ENCODE measurements at places on chromosomes 6 and 20. TPM values are rescaled to one million over a fixed set of nuclear protein-coding genes. Genes with fewer than 3 reads are reported as not detected.

The FAM135A gene
- total RNA-seq, result 9.9 TPM

The RIPOR2 gene
- 4.5 TPM for total RNA-seq

The HAO1 gene
- not detected for total RNA-seq

The FOXS1 gene
- 1.5 TPM for total RNA-seq

The STMND1 gene
- not detected for total RNA-seq

The F13A1 gene
- not detected for total RNA-seq

The SLC17A1 gene
- total RNA-seq, result not detected

The GMPR gene
- 21.3 TPM for total RNA-seq

The BEND6 gene
- 11.9 TPM for total RNA-seq

The SLC13A3 gene
- not detected for total RNA-seq

The RNF182 gene
- 7.2 TPM for total RNA-seq

GRCh38 chr6:41392246-41392645, 56.8 kb downstream of the NCR2 start:
- DNase-seq, result no peak

GRCh38 chr20:3494218-3494617, 23.4 kb downstream of the ATRN start:
- DNase-seq, result no peak

DNA sequence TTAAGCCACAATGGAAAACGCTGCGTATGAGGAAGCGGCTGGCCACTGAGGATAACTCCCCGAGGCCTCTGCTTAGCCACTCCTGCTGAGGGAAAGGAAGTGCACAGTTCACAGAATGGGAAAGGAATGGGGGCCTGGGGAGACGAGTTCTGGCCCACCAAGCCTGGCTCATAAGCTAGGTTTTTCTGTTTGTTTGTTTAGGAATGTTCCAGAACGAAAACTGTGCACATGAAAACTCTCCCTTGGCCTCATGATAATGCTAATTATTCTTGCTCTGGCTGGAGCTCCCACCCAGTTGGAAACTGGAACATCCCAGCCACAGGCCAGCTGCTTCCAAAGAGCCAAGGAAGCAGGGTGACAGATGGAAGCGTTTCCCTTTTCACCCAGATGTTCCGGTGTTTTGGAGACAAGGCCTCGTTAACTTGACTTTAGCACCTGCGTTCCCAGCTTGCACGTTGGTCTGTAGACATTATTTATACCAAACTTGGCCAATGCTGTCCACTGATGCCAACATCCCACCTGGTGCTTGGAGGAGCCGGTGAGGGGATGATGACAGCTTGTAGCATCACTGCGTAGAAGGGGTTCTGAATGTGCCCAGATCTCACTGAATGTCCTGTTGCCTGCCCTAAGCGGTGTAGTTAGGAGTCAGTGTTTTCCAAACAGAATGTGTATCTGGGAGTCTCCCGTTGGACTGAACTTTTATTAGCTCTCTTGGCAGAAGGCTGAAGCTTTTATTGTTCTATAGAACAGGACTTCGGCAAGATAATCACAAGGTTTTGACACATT, 34.5 kb downstream of the APCDD1L start:
- DNase-seq, result no peak

DNA sequence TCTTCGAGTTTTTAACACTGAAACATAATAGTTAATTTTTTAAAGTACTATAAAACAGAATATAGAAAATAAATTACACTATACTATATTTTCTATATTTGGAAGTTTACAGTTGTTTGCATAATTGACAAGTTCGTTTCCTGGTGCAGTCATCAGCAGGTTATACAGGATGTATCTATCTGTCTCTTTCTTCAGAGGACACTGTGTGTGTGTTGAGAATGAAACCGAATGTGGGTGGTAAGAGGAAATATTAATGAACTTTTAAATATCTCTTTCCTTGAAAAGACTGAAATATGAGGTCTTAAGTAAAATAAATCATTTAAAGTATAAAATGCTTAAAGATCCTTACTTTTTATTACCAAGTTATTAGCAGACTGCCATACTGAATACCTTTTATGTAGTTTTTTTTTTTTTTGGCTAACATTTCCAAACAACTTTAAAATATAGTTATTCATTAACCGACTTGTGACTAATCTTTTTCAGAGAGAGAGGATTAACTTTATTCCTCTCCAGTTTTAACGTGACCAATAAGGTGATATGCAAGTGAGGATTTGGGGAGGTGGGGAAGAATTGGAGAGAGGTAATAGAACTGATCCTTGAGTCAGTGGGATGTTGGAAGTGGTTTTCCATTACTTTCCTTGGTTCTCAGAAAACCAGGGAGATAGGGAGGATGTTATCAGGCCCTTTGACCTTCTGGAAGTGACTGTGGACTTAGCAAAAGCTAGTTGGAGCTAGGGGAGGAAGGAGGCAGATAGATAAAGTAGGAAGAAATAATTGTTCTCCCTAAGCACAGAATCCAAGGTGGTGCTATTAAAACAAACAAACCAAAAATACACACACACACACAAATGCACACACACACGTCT, 380.0 kb upstream of the FLRT3 start:
- DNase-seq, result no peak

- no peak for DNase-seq
Observed at GRCh38 chr20:16676891-16677290, 52.9 kb upstream of the SNRPB2 start.

DNA sequence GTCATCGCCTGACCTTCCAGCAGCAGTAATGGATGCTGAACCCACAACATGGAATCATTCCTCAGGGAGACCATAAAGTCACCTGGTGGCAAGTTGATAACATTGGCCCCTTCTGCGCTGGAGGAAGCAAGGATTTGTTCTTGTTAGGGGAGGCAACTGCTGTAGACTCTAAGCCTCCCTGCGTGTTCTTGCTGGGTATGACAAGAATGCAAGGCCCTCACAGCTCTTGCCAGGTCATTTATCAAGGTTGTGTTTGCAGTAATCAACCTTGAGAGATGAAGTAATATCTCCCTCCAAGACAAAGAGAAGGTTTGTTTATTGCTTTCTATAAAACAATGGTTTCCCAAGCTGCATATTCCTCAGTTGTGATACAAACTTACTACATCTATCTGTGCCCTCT, 80.9 kb downstream of the PERP start:
- no peak for DNase-seq

- no peak for DNase-seq
Observed at GRCh38 chr6:103396768-103397167, 1463.0 kb downstream of the HACE1 start.

DNA sequence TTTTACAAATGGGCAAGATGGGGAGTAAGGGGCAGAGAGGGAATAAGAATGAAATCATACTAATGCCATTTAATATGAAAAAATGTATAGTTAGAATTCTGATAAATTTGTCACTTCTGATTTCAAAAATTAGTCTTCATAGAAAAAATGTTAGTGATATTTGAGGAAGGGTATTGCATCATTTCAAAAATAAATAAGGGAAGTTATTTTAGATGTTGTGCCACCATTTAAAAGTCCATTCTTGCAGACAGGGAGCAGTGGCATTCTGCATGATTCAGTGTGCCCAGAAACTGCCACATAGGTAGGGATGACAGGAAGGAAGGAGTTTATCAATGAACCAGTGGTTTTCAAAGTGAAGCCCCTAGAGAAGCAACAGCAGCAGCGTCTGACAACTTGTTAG, 674.6 kb downstream of the EPM2A start:
- DNase-seq, result no peak

DNA sequence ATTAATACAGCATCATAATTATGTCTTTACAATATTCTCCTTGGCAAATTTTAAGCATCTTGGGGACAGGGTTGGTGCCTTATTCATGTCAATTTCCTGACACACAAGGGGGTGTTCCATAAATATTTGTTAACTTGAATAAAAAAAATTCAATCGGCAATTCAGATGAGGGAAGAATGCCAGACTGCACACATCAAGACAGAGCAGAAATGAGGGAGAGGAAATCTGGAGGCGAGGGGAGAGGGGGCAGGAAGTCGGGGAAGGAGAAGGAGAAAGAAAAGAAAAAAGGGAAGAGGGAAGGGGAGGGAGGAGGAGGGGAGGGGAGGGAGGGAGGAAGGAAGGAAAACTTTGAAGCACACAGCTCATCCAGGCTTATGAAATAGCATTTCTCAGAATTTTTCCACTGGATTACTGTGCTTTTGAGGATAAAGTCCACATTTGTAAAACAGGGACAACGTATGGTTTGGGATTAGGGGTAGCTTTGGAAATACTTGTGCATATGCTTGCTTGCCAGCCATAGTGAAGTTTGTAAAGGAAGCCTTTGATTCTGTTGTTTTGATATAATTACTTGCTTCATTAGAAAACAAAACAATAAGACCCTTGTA, 362.1 kb downstream of the SAMD5 start:
- no peak for DNase-seq

DNA sequence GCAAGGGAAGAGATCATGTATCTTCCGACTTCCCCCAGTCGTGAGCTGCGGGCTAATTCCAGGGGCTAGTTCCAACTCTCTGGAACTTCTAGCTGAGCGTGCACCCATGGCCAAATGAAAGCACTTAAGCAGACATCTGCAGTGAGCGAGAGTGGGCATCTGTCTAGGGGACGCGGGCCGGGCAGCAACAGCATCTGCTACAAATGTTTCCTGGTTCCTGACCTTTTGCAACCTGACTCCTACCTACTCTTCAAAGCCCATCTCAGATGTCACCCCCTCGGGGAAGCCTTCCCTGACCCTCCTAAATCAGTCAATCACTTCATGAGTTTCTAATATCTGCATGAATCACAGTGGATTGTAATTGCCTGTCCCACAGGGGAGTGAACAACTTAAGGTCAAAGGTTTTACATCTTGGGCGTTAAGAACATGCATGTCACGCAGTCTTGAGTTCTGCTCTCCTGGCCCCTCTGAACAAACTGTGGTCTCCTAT, 141.9 kb downstream of the CEBPB start:
- no peak for DNase-seq

DNA sequence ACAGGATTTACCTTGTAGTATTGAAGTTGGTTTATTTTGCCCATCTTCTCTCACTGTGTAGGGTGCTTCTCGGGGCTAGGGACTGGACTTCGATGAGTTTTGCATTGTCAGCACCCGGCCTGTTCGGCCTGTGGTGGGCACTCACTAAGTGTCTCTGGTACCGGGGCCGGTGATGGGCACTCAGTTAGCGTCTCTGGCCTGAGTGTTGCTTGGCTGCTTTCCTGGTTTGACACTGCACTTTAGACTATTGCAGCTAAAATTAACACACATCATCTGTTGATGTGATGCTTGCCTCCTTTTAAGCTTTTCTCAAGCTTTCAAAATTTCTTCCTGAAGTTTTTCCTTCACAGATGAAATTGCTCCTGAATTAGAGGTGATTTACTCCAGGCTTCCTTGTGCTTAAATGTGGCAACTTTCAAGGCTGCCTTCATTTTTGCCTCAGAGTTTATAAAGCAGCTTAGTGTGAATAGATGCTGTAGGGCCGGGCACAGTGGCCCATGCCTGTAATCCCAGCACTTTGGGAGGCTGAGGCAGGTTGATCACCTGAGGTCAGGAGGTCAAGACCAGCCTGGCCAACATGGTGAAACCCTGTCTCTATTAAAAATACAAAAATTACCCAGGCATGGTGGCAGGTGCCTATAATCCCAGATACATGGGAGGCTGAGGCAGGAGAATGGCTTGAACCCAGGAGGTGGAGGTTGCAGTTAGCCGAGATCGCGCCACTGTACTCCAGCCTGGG, 41.7 kb upstream of the TULP4 start:
- DNase-seq, result no peak

DNA sequence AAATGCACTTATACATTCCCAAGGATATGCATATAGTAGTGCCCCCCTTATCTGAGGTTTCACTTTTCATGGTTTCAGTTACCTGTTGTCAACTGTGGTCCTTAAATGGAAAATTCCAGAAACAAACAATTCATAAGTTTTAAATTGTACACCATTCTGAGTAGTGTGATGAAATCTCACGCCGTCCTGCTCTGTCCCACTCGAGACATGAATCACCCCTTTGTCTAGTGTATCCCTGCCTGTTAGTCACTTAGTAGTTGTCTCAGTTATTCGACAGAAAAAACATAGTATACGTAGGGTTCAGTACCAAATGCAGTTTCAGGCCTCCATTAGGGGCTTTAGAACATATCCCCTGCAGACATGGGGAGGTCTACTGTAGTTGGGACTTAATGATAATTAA, 57.0 kb downstream of the MAP1LC3A start:
- no peak for DNase-seq

DNA sequence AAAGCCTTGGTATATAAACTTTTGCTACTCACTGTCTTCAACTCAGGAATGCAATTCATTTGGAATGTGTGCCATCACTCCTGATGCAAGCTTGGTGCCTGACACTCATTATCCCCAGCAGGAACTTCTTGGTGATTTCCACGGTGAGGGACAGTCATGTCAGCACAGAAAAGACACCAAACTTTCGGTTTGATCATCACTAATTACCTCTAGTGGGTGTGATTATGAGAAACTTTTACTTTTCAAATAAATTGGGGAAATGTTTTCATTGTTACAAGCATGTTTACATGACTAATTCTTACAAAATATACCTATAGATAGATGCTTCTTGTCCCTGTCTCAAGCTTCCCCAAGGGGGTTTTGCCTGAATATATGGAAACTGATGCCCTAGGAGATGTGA, 40.9 kb downstream of the RPP40 start:
- no peak for DNase-seq

DNA sequence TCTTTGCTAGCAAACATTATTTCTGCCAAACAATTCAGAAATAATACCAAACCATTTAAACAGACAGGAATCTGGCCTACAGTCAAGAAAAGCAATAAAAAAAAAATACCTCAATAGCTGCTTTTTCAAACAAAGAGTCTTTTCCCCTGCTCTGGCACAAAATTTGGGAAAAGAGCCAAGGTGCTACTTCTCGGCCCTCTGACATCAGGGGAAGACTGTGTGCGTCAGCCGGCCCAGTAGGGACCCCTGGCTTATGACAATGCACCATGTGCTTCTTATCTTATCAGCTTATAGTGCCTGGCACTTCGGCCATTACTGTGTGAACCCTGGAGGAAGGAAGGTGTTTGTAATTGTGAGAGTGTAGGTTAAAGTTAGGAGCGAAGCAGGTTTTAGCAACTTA, 89.4 kb downstream of the PDE10A start:
- DNase-seq, result no peak

DNA sequence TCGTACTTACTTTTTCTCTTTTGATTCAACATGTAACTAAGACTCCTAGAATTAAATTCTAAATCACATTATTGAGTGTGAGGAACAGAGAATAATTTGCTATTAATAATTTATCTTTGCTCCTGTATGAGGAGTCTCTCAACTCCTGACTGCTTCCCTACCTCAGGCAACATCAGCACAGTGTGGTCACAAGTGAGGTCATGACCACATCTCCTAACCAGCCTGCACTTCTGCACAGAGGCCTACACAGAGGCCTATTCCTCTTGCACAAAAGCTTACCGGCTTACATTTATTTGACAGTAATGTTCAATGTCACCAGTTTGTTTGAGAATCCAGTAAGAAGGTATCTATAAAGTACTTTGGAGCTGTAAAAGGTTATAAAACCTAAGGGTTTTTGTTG, 637.4 kb upstream of the MARCKS start:
- no peak for DNase-seq

- DNase-seq, result no peak
Observed at GRCh38 chr20:49675368-49676151, 38.1 kb downstream of the B4GALT5 start.

DNA sequence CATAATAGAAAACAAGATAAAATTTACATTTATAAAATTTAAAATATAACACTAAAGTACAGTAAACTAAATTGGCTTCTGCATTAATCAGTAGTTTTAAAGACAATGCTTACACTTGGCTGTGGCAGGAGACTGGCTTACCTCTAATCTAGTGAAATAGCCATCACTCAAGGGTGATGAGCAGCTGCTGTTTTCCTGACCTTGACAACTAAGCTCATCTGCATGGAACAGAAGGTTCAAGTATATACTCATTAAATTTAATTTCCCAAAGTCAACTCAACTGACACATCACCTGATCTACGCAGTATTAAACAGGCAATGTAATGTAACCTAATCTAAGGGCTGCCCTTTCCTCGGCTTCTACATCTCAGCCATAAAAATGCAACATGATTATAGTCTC, 14.5 kb downstream of the TMX4 start:
- DNase-seq, result no peak

All from SJSA1 (cell line).